Head of caudate nucleus (tissue), 42 donors: ENCODE measurements at places on chromosomes 16 and 17.

- peak; percentile 41 for DNase-seq
Observed at GRCh38 chr17:58755577-58756245, at the start of gene PPM1E. Gene PPM1E, plus strand, starts transcription at chr17:58755854.

DNA sequence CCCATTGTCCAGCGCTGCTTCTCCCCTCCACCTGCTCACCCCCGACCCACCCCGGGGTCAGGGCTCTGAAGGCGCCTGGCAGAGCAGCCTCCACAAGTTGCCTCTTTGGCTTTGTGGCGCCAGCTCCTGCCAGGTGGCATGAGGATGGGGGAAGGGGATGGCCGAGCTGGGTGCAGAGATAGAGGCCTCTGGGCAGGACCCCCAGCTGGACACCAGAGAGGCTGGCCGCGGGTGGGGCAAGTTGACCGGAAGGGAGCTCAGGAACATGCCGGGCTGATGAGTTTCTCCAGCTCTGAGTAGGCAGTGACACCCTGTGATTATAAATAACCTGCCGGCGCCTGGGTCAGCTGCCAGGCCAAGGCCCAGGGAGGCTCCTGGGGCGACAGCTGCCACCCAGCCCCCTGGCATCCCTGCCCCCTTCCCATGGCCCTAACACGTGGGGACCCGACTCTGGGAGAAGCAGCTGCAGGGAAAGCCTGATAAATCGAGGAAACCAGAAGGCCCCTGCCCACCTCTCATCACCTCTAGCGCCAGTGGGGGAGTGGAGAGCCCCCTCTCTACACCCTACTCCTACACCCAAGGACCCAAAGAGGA is 729 bp downstream of the P2RX5 start:
- DNase-seq, result no peak

- no peak for DNase-seq
Observed at GRCh38 chr17:47820033-47820789, 1.4 kb downstream of the OSBPL7 start.

- no peak for DNase-seq
Observed at GRCh38 chr16:25370541-25370940, 112.9 kb upstream of the ZKSCAN2 start.

GRCh38 chr16:11621920-11622651 is 35.4 kb upstream of the LITAF start:
- DNase-seq, result no peak

DNA sequence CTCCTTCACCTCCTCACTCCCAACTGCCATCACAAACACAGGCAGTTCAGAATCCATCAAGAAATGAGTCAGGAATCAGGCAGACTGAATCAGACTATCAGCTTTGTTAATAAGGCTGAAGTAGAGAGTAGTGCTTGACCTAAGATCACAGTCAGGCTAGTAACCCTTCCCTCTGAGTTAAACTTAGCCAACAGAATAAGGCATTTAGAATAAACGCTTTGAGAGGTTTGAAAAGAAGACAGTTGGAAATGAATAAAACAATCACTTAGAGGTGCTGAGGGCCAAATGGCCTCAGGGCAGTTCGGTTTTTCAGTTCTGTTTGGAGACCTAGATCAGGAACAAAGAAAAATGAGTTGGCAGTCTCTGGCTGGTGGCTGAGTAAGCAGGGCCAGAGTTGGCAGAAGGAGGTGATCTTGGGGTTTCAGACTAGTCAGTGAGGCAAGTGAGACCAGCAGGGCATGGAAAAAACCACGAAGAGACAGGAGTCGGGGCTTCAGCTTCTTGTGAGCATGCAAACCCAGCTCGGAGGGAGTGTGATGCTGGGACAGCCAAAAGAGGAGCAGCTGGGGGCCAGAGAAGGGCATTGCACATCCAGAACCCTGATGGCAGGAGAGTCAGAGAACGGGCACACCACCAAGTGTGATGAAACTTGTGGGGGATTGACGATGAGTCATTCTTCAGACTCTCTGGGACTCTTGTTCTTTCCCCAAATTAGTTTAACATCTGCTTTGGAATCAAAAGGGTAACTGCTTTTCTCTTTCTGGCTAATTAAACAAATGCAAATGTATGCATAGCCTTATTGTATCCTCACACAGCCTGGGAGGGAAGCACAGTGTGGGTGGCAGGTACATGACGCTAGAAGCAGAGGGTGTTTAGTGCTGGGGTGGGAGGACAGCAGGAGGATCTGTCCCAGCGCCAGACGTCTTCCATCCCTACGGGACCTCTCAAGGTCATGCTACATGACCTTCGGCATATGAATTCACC is 54.8 kb downstream of the SPECC1 start:
- DNase-seq, result peak; percentile 73

DNA sequence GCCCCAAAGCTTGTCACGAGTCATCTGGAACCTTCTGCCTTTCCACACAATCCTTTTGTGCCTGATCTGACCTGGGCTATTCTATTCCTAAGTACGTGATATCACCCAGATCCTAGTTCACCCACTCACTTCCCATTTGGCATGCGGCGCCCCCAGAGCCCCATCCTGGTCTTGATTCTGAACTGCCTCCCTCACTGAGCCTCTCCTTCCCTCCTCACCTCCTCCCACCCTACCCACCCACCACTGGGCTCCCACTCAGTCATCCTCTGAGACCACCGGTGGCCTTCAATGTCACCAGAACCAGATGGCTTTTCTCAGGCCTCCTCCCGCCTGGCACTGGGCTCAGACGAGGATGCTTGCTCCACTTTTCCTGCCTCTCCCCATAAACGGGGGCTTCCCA is 18.5 kb downstream of the WDR45B start:
- no peak for DNase-seq

DNA sequence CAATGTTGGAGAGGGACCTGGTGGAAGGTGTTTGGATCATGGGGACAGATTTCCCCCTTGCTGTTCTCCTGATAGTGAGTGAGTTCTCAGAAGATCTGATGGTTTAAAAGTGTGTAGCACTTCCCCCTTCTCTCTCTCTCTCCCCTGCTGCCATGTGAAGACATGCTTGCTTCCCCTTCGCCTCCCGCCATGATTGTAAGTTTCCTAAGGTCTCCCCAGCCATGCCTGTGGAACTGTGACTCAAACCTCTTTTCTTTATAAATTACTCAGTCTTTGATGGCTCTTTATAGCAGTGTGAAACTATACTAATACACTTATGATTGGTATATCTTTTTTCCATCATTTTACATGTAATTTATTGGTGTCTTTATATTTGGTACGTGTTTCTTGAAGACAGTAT is 13.4 kb downstream of the ADGRG5 start:
- DNase-seq, result no peak

DNA sequence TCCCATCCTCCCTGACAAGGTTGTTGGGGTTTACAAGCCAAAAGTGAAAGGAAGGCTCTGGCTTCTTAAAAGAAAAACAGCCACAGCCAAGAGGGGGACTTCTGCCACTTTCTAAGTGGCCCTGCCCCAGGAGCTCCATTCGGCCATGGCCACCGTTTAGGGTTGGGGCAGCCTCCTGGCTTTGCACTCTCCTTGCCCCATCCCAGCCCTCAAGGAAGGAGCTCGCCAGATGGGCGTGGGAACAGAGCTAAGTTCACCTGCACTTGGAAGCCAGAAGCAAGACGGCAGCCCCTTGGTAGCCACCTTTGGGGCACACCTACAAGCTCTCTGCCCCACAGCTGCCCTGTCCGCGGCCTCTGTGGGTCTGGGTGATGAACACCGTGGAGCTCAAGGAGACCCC is 122.4 kb upstream of the CDC42EP4 start:
- no peak for DNase-seq

- no peak for DNase-seq
Observed at GRCh38 chr16:28166394-28167208, 45.2 kb downstream of the XPO6 start.

GRCh38 chr16:1425616-1426370 is 5.1 kb upstream of the PERCC1 start:
- no peak for DNase-seq

- no peak for DNase-seq
Observed at GRCh38 chr17:75472119-75472518, 15.7 kb downstream of the TMEM94 start.

GRCh38 chr17:59538195-59538909 is 27.1 kb upstream of the DHX40 start:
- DNase-seq, result no peak

- DNase-seq, result no peak
Observed at GRCh38 chr17:55398689-55399088, 22.9 kb downstream of the MMD start.

DNA sequence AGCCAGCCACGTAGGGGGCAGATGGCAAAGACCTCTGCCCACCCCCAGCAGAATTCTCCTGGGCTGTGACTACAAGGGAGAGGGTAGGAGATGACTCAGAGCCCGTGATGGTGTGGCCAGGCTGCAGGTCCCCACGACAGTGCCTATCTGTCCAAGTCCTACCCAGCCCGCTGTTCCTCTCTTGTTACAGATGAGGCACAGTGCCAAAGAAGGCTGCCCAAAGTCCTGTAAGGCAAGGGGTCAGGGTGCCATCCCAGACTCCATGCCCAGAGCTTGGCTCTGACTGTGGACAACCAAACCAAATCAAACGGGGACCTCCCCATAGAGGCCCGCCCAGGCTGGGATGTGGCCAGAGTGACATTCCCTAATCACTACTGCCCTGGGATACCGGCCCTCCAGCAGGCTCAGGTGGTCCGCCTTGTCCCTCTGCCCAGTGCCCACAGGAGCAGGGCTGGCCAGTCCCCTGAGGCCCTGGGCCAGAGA is 12.6 kb upstream of the BCAR1 start:
- no peak for DNase-seq

GRCh38 chr16:17829811-17830210 is 359.1 kb upstream of the XYLT1 start:
- DNase-seq, result no peak

DNA sequence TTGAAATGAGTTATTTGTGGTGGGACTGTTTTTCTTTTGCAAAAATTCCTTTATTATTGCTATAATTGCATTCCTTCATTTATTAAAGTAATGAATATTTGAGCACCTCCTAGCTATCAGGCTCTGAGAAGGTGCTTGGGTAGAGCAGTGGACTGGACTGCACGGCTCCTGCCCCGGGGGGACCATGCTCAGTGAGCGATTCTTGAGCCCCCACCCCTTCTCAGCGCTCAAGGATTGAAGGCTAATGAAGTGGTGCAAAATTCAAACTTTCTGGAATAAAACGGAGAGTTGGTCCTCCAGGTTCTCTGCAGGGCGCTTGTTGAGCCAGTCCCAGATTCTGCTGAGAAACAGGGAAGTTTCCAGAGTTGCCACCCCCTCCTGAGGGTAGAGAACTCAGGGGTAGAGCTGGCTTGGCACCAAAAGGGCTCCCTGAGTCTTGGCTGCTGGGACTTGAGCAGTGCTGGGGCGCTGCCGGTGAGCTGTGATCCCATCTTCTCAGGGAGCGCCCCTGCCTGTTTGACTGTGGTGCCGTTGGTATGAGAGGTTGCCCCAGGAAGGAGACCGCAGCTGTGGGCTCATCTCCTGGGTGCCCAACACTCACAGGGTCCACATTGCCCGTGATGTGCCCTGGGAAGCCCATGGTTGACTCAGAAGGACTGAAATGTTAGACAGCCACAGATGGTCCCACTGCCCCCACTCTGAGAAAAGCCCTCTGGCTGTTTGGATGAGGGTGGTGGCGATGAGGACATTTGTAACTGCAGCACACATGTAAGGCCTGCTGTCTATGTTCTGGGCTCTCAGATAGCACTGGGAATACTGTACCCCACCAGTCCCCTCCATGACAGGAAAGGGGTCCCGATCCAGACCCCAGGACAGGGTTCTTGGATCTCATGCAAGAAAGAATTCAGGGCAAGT is 20.0 kb downstream of the KSR1 start:
- no peak for DNase-seq

DNA sequence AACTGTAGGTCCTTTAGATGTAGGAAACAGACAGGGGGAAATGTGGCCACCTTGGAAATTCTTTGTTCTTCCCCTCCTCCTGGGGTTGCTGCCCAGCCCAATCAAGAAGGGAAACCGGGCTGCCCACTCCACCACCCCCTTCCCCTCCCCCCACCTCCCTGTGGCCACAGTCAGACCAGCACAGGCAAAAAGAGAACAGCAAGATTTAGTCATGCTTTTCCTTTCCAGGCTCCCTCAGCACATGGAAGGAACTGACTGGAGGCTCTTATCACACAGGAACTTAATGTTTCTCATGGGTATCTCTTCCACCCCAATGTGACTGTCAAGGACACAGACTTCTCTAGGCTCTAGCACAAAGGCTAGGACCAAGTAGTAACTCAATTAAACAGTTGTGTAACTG is 3.0 kb upstream of the CCL1 start:
- no peak for DNase-seq

GRCh38 chr17:8185582-8186445 is 4.2 kb downstream of the BORCS6 start:
- DNase-seq, result peak; percentile 91

- no peak for DNase-seq
Observed at GRCh38 chr16:89330177-89330856, 112.8 kb downstream of the ZNF778 start.

DNA sequence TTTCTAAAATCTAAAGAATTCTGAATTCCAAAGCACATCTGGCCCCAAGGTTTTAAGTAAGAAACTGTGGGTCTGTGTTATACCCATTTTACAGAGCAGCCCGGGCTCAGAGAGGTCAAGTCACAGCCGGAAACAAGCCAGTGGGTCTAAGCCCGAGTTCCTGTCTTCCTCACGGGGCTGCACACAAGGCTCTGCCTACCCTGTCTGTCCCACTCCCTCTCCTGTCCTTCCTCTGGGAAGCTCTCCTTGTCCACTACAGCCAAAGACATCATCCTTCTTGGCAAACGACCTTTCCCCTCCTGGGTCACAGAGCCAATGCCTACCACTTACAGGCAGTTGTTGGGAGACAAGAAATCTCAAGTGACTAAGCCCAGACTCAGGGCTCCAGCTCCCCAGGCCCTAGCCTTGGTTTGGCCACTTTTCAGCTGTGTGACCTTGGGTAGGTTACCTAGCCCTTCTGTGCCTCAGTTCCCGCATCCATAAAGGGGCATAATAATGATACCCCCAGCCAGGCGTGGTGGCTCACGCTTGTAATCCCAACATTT is 55.6 kb upstream of the MAP3K14 start:
- no peak for DNase-seq

GRCh38 chr17:32992321-32993033 is 830 bp downstream of the SPACA3 start:
- no peak for DNase-seq

DNA sequence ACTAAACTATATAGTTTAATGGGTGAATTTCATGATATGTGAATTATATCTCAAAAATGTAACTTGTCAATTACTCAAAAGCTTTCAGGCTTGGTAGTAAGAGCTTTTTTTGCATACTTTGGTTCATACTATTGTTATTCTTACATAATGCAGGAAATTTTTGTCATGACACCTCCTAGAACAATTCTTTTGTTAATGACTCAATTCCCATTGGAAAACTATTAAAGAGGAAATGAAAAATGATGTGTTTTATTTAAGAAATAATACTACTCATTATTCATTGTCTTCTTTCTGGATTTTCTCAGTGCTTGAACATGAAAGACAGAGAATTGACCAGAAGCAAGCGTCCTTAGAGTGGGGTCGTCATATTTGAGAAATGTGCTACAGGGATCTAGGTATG is 196.4 kb upstream of the KCNJ16 start:
- no peak for DNase-seq

GRCh38 chr17:73901661-73902415 is 257.6 kb upstream of the SDK2 start:
- peak; percentile 26 for DNase-seq

- DNase-seq, result no peak
Observed at GRCh38 chr16:85146922-85147651, 34.8 kb upstream of the CIBAR2 start.
